ENCODE measurements at places on chromosomes 2 and 18.

DNA sequence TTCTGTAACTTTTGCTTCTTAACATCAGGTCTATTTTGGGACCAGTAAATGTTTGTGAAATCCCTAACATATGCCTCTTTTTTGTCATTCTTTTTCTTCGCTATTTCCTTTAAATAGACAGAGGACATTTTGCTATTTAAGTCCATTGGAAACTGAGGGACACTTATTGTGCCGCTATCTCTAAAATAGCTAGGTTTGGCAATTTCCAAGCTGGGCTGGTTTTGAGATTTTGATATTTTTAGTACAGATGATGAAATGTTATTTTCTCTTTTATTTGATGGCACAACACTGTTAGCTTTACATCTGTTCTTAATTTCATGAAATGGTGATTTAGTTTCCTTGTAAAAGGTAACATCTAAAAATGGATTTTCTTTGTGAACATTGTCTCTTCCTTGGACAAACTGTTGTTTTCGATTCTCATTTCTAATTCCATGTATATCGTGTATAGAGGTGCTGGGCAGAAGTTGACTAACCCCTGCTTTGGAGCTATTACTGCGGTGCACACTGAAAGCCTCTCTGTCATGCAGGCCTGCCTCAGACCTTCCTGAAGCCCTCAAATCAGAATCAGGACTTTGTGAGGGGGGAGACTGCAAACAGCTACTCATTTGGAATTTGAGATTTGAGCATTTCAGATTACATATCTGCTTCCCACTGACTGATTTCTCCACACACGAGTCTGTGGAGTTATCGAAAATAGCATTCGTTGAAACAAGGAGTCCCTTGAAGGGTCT, 594 bp downstream of the RAD51AP2 start:
- DNase-seq = no peak

DNA sequence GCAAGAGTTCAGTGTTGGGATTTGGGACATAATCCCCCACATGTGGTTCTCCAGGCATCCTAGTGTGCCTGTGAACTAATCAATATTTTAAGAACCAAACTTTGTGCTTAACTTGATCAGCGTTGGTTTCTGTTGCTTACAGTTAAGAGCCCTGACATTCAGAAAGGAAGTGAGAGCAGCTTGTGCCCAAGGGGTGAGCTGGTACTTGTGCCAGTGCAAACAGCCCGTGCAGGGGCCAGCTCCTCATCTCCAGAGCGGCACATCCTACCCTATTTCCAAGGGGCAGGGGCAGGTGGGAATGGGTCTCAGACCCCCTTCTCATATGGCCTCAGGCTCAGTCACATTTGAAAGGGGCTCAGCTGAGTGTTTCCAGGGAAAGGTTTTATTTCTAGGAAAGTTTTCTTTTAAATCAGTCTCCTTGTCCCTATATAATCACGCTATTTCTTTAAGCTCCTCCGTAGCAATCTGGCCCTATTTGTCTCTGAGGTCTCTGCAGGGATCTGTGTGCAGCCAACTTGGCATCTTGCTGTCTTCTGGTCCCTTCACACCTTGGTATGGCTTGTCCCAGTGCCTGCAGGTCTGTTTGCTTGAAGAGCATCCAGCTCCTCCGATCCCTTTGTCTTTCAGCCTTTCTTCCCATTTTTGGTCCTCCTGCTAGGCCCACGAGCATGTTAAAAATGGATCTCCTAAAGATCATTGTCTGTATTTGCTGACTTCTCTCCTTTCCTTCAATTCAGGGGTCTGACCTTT, 358.9 kb downstream of the HRH4 start:
- no peak for DNase-seq

- no peak for DNase-seq
These were observed 17.1 kb downstream of the GATA6 start for GRCh38 chr18:22186484-22186971.

GRCh38 chr2:47307066-47307465, 95.9 kb upstream of the MSH2 start:
- no peak for DNase-seq

- no peak for DNase-seq
These were observed 120.9 kb upstream of the NRP2 start for GRCh38 chr2:205561441-205561840.

DNA sequence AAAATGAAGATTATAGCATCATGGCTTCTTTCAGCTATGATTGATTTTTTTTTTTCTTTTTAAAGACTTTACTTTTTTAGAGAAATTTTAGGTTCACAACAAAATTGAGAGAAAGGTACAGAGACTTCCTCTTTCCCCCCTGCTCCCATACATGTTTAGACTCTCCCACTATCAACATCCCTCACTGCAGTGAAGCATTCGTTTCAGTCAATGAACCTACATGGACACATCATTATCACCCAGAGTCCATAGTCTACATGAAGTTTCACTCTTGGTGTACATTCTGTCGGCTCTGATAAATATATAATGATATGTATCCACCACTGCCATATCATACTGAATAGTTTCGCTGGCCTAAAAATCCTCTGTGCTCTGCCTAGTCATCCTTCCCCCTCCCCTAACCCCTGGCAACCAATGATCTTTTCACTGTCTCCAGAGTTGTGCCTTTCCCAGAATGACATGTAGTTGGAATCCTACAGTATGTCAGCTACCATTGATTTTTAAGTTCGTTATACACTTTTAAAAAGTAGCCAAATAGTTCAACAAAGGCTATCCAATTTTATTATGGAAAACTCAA, 86.8 kb downstream of the GPD2 start:
- no peak for DNase-seq

GRCh38 chr18:56873441-56874140, 222.4 kb downstream of the WDR7 start:
- no peak for DNase-seq
